ENCODE measurements at places on chromosomes 2 and 18. TPM values are rescaled to one million over a fixed set of nuclear protein-coding genes. Genes with fewer than 3 reads are reported as not detected.

Gene ZSWIM2
- not detected for total RNA-seq

Gene CHRND
- total RNA-seq: not detected

Gene DHRS9
- total RNA-seq: not detected

Gene CCL20
- total RNA-seq: 1.2 TPM

Gene SPATA3
- total RNA-seq: not detected

Gene ERFE
- 7.0 TPM for total RNA-seq

Gene CNTNAP5
- total RNA-seq: not detected

Gene ALPP
- not detected for total RNA-seq

Gene SLC4A3
- total RNA-seq: 2.9 TPM

Gene NT5DC4
- not detected for total RNA-seq

Gene LRRTM1
- total RNA-seq: under 0.01 TPM

Gene CD8A
- total RNA-seq: under 0.01 TPM

Gene SIX3
- total RNA-seq: 0.39 TPM

Gene TMEM37
- total RNA-seq: 0.20 TPM

Gene SLC16A14
- total RNA-seq: under 0.01 TPM

Gene CABYR
- total RNA-seq: 3.5 TPM

Gene LRRC30
- total RNA-seq: not detected

Gene TCF23
- not detected for total RNA-seq

Gene CHN1
- 28.3 TPM for total RNA-seq

Gene UCN
- total RNA-seq: 0.59 TPM

Gene TBR1
- total RNA-seq: under 0.01 TPM

Gene LDLRAD4
- 0.73 TPM for total RNA-seq

Gene BIN1
- total RNA-seq: 88.9 TPM

Gene C2orf78
- total RNA-seq: not detected

Gene PRSS56
- not detected for total RNA-seq

Gene USP40
- 22.0 TPM for total RNA-seq

Gene SLC5A7
- total RNA-seq: not detected

Gene GAL3ST2
- not detected for total RNA-seq

Gene CYP1B1
- total RNA-seq: 145 TPM

Gene SLC19A3
- total RNA-seq: 1.4 TPM
